ENCODE measurements at places on chromosomes 1 and 21.
A peak's percentile ranks its signal among the peaks of the same experiment; 100 is the strongest.

DNA sequence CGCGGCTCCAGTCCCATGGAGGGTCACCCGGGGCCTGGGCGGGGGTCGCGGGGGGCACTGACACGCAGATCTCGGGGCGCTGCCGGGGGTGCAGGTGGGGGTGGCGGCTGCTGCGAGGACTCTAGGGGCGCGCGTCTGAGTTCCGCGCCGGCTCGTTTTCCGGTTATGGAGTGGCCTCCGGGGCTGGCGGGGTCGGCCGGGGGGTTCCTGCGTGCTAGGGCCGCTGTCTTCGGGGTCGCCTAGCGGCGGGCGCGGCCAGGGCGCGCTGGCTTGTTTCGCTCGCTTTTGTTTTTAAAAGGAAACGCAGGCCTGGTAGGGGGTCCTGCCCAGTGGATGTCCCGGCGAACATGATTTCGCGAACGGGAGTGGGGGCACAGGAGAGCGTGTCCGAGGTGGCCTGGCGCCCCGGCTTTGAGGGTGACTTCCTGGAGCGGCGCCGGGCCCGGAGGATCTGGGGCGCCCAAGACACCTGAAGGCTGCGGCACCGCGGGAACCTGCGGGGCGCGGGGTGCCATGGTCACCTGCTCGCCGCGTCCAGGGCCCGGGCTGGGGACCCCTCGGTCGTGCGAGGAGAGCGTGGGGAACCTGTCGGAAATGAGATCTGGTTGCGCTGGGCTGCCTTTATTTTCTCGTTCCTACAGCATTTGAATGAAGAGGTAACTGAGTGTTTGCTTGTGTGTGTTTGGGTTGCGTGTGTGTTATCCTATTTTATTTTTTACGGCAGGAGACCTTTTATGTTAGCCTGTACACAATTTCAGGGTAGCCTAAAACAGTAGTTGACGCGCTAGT is 618 bp downstream of the ETS2 start:
- DNase-seq = peak; percentile 41

DNA sequence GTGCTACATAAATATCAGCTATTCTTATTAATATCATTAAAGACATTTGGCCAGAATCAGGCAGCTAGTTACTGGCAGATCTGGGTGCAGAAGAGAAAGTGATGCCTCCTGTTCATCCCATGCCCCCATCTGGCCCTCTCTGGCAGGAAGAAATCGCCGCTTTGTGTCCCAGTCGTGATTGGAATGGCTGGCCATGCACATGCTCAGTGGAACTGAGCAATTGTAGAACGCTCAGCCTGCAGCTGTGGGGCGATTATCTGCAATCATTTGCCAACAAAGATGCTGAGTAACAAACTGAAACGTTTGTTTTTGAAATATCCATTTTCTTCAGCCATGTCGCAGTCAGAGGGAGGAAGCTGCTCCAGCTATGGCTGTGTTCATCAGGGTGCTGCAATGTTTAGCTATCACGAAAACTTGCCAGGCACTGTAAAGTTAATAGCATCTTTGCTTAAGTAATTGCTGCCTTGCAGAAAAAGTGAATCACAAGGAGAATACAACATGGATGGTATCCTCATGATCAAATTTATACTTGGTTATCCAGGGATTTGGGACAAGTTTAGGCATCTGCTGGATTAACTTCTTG is 36.5 kb downstream of the NGF start:
- no peak for DNase-seq

DNA sequence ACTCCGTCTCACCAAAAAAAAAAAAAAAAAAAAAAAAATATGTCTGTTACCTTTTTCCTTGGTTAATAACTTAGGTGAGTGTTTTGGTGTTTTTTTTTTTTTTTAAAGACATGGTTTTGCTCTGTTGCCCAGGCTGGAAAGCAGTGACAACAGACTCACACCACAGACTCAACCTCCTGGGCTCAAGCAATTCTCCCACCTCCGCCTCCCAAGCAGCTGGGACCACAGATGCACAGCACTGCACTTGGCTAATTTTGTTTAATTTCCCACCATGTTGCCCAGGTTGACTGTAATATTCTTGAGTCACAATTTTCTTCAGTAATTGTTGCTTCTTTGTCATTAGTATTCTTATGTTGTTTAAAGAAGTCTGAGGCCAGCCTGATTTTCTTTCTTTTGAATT is 149.2 kb upstream of the SYT6 start:
- DNase-seq = no peak

GRCh38 chr1:221454096-221454495 is 287.8 kb downstream of the DUSP10 start:
- DNase-seq = no peak

GRCh38 chr1:26913754-26914619 is at the start of gene NR0B2:
TSS of gene NR0B2 (minus strand) at chr1:26913975. CDS start at chr1:26913940, 35 bp downstream.
- no peak for DNase-seq

DNA sequence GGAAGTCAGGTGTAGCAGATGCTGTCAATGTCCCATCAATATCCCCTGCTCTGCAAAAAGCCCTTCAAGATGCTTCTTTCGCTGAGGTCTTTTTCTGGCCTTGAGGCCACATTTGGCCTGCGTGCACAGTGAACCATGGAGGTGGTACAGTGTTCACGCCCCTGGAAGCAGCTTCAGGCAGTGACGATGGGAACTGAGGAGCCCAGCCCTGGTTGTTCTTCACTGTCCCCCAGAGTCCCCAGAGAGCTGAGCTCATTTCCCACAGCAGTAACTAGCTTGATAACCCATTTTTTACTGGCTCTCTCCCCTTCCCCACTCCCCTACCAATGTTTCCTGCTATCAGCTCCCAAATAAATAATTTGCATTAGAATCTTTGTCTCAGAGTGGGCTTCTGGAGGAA is 76.5 kb downstream of the OLIG1 start:
- DNase-seq = no peak

DNA sequence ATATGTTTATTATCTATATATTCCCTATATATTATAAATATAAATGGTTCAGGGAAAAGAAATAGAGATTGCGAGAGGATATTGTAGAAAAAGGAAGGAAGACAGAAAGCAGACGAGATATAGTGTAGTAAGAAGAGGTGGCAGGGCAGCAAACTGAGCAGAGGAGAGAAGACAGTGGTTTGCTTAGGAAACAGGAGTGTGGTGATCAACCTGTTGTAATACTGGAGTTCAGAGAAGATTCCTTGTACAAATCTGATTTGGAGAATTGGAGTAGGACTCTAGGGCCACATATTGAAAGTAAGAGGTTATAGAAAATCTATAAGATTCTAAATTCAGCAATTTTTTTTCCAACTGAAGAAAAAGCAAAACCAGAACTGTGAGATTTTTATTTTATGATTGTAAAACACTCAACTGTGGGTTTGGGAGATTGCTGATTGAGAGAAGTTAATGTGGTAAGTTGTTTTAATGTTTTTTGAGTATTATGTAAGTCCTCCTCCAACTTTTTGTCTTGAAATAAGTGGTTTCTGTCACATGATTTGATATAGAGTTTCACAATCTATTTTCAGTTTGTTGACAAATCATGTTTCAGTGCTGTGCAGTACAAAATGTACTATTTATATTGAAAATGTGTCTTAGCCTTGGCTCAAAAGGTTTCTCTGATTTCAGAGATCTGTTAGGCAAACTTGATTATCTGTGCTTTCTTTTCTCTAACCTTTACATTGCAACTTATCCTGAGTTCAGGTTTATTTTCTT is 9.6 kb upstream of the AMY2B start:
- DNase-seq = no peak

- no peak for DNase-seq
Observed at GRCh38 chr1:166960858-166961474, 14.4 kb downstream of the ILDR2 start.

DNA sequence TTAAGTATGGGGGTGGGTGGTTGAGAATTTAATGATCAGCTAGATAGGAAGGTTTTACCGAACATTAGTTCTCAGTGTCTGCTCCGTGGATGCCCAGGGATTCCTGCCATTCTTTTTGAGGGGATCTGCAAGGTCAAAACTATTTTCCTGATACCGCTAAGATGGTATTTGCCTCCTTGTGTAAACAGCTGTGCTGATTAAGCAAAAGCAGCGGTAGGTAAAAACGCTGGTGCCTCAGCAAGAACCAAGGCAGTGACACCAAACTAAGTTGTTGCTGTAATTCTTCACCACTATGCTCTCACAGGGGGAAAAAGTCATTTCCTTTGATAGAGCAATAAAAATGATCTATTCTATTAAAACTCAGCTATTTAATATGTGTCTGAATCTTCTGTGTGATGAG is 229.0 kb downstream of the FMN2 start:
- DNase-seq = no peak

GRCh38 chr1:155892796-155893195 is 18.4 kb downstream of the RIT1 start:
- no peak for DNase-seq

DNA sequence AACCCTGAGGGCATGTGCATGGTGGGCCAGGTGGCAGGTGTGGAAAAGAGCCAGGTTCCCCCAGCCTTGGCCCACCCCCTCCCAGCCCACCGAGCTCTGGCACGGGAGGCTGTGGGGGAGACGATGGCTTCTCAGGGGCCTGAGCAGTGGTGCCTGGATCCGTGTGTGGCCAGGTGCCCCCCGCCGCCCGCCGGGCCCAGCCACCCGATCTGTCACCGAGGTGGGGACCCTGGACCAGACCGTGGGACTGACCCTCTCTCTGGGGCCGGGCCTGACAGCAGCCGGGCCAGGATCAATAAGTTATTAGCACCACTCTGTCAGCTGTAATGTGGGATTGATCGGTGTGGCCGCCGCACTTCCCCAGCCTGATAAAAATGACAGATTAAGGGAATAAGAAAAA is 13.8 kb downstream of the SAMD11 start:
- no peak for DNase-seq

GRCh38 chr1:17991996-17992395 is 115.6 kb upstream of the IGSF21 start:
- no peak for DNase-seq

DNA sequence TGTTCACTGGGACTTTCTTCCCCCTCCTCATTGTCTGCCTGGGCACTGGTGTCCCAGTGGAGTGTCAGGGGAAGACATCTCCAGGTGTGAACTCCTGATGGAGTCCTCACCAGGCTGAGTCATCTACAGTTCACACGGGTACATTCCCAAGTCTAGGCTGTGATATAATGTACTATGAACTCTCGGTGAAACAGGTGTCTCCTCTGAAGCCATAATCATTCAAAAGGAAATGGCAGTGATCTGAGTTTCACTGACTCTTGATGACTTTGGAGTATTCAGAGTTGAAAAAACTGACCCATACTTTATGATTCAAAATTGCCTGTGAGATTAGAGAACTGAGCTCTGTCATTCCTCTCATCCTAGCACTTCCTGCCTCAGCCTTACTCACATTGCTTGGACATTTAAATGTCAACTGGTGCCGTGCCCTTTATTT is 9.1 kb downstream of the LAMC2 start:
- DNase-seq = no peak

- DNase-seq = no peak
Observed at GRCh38 chr1:44575396-44575795, 98.9 kb downstream of the TMEM53 start.

DNA sequence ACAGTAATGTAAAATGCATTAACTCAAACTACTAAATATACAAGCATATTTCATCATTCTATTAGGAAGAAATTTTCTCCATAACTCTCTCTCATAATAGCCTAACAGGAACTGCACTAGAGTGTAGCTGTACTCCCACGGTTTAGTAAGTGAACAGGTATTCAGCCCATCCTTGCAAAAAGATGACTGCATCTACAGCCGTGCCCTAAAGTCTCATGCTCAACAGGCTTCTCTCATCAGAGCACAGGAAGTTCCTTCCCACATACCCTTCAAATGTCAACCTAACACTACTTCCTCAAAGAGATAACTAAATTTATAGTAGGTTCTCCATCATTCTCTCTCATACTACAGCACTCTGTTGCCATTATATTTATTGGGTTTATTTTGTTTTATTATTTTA is 251.6 kb downstream of the AKT3 start:
- DNase-seq = peak; percentile 40

GRCh38 chr1:90795431-90795830 is 78.3 kb upstream of the BARHL2 start:
- no peak for DNase-seq

DNA sequence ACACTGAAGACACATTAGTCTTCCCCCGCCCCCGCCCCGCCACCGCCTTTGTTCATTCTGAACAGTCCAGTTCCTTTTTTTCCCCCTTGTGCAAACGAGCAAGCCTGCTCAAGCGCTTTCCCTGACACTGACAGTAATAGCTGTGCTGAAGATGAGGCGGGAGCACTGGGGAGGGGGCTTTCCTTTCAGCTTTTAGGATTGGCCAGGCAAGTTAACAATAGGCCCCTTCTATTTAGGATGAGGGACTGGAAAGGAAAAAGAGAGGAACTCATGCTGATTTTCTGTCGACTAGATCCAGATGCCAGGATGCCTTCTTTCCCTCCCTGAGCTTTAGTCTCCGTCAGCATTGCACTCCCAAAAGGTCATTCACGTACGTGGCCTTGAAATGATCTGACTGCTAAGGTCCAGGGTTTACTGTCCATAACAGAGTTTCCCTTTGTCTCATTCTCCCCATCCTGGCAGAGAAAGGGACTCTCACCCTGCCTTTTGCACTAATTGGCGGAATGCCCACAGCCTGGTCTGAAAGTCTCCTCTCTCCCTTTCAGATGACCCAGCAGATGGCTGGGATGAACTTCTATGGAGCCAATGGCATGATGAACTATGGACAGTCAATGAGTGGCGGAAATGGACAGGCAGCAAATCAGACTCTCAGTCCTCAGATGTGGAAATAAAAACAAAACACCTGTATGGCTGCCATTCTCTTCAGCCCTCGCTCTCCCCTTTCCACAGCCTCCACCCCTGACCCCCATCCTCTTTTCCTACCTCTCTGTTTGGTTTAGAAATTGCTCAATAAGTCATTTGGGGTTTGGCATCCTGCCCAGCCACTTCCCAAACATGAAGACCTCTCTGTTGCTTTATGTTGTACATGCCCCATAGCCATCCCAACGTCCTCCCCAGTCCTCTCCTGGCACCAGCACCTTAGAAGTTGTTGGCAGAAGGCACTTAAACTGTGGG is 28.6 kb upstream of the ZFP69B start:
- no peak for DNase-seq

DNA sequence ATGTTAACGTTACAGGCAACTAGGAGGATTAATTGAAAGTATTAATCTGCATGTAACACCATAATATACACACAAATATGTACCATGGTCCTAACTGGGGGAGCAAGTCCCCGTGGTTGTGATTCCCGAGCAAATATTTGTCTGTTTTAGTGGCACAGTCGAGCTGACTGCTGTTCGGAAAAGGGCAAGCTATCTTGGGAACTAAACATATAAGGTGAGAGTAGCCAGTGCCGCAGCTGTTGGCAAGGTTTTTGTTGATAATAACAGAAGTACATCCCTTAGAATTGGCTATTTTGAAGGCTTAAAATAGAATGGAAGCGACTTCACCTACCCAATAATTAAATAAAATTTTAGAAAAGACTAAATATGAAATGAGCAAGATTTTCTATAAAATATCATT is 45.5 kb downstream of the UCHL5 start:
- DNase-seq = no peak

GRCh38 chr21:33096426-33096825 is 26.5 kb downstream of the OLIG1 start:
- no peak for DNase-seq

DNA sequence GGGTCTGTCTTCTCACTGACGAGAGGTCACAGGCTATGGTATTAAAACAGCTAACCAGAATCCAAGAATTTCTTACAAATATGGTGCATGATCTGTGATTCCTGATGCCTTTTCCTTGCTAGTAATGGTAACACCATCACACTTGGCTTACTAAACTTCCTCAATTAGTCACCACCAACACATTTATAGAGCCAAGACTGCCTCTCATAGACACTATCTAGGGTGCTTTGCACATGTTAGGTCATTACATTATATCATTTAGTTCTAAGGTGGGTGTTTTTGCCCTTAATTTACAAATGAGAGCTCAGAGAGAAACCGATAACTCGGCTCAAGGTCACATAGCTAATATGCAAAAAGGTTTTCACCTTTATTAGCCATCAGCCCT is 8.7 kb downstream of the KIF21B start:
- no peak for DNase-seq

GRCh38 chr21:31012133-31013089 is 25.9 kb downstream of the KRTAP19-8 start:
- no peak for DNase-seq

All from CD4-positive, alpha-beta T cell treated with Interleukin-12 subunit alpha and Interleukin-12 subunit beta, for 1 hour (primary cell).